ENCODE measurements at places on chromosomes 3 and 15.

DNA sequence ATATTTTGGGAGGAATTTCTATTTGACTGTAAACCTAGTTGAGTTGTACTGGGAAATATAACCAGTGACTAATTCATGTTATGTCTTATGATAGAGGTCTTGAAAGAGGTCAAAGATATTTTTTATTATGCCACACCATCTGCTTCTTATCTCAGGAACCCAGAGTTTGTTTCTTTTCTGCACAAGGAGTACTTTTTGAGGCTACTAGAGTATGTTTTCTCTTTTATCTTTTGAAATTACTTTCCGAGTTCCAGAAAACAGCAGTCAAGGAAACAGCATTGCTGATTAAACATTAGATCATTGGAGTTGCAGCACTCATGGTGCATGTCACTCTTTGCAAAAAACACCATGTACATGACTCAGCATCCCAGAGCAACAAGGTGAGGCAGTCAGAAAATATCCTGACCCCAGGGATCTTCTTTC is 645.8 kb upstream of the NR2F2 start:
- DNase-seq, result no peak

DNA sequence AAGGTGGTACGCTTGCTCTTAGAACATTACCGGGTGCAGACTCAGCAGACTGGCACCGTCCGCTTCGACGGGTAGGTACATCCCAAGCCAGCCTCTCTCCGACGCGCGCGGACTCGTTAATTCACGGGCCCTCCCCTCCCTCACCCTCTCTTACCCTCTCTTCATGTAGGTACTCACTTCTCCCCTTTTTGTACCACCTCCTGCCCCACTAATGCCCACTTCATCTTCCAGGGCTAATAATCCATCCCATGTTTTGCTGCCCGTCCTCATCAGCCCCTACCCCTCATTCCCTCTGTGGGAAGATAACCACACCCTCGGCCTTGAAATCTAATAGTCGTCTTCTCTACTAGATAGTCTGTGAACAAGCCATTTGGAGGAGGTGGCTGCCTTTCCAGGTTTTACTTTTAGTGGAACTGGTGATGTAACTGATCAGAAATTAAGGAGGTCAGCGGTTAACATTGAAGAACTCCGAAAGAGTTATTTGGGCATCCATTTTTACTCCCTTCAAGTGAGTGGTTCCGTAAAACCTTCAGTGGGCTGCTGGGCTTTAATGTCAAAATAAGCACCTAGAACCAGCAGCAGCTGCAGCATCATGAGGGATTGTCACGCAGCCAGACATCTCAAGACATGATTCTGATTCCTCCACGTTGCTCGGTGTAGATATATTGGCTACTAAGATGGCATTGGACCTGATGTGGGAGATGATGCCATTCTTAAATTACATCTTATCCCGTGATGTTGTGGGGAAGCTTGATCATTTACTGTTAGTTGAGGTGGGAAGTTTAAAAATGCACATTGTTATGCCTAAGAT is 1.3 kb downstream of the FEM1B start:
- no peak for DNase-seq

GRCh38 chr15:31605467-31605931 is 278.9 kb downstream of the KLF13 start:
- no peak for DNase-seq

DNA sequence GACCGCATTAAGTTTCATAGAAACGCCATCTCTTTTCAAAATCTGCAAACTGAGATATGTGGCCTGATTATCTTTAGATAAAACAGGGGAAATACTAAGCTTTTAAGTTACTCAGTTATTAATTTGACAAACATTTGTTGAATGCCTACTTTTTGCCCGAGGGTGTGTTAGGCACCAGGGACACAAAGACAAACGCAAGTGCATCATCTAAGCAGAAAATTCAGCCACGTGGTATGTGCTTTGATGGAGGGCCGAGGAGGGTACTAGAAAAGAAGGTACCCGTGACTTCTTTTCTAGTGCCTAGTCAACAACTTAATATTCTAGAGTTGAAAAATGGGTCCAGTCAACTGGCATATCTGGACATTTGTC is 594.3 kb downstream of the MAGI1 start:
- no peak for DNase-seq

DNA sequence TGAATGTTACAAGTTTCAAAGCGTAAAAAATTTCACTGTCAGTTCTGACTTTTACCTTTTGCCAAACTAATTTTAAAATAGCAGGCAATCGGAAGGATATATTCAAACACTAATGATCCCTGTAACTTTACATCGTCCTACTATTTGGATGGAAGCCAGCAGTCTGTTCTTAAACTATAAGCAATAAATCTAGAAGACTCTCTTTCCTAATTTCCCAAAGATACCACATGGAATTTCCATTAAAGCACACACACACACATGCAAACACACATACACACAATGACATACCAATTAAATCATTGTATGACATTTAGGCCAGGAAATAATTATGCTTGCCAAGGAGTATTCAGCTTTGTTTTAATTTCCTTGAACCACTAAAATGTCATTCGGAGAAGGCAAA is 32.0 kb downstream of the IL17RD start:
- no peak for DNase-seq

- peak; percentile 77 for DNase-seq
These were observed 1.4 kb downstream of the FURIN start for GRCh38 chr15:90869601-90870353.

GRCh38 chr15:83304861-83305703 is 20.6 kb upstream of the BNC1 start:
- no peak for DNase-seq

- DNase-seq, result no peak
These were observed 213.8 kb downstream of the ARRDC4 start for GRCh38 chr15:98174286-98174685.

GRCh38 chr3:172478116-172478515 is 29.9 kb upstream of the GHSR start:
- DNase-seq, result no peak

- no peak for DNase-seq
These were observed 38.6 kb upstream of the RAF1 start for GRCh38 chr3:12702501-12702900.

DNA sequence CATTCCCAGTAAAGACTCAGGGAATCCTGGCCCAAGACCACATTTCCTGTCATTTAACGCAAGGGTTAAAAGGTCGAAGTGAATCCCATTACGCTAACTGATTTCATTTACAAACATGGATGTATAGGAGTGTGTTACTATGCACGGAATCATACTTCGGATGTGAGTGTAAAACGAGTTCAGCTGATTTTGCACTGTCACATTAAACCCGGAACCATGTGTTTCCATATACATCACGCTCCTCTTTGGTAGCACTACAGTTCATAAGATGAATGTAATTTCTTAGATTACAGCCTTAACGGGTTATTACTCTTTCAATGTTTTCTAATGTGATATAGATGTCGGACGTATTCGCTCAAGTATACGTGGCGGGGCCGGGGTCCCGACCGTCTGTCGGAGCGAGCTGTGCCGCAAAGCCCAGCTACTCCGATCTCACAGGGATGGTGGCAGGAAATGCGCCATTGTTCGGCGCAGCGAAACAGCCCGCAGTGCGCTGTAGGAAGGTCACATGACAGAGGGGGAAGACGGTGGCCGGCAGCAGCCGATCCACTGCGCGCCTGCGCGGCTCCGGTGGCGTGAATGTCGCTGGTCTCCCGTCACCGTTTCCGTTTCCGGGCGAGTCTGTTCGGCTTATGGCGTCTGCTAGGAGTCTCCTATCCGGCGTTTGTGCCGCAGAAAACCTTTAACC is 97.3 kb downstream of the NPAP1 start:
- DNase-seq, result peak; percentile 35

GRCh38 chr3:174247687-174248152 is 611.4 kb upstream of the NAALADL2 start:
- DNase-seq, result no peak

DNA sequence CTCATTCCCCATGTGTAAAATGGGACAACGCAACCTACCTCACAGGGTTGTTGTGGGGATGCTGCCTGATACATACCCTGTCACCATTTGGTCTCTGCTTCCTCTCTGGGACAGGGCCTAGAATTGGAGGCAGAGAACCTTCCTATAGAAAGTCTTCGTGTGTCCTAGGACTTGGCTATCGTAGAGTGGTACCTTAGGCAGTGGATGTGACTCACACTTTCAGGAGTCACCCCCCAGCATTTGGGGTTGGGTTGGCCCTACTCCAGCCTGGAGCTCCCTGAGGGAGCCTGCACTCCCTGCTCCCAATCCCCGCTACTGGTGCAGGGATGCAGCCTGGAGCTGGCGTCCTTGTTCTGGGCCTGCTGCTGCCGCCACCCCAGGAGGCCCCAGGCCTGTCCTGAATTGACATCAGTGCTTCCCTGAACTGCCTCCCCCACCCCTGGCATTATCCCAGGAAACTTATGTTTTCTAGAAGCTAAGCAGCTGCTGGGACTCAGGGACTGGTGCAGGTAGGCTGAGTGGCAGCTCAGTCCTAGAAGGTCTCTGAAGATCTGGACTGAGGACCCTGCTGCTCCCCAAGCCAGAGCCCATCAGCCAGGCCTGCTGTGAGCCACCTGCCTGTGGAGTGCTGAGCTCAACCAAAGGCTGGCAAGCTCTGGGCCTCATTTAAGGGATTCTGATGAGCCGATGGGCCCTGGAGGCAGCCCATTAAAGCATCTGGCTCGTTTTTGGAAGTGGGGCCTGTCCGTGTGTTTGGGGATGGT is 9.9 kb downstream of the C15orf39 start:
- no peak for DNase-seq

DNA sequence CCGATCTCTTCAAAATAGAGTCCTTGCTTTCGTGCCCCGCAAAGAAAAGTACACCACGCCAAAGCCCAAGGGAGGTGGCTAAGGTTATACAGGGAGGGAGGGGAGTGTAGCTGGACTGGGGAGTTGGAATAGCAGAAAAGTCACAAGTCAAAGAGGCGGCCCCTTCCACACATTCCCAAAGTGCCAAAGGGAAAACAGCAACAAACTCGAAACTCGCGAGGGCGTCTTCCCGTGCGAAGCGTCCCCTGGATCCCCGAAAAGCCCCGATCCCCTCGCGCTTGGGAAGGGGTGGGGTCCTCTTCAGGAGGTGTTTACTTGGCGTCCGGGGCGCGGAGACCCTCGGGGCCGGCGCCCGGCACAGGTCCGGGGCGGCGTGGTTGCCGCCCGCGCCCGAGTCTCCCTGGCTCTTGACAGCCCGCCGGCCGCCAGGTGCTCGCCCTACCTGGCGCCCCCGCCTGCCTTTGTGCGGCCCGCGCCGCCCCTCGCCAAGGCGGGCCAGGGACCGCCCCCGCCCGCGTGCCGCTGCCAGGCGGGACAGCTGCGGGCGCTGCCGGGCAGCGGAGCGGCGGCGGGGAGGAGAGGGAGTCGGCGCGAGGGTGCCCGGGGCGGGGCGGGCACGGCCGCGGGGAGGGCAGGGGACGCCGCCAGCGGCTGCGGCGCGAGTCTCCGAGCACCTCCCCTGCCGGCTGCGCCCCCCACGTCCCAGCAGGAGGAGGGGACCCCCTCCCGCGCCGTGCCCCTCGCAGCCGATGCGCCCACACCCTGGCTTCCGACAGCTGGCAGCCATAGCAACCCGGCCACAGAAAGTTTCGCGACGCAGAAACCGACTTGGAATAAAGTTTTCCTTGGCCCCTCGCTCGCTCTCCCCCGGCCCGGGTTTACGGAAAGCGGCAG is 966 bp downstream of the MYO1E start:
- DNase-seq, result no peak

- DNase-seq, result no peak
These were observed 393.3 kb downstream of the EDEM1 start for GRCh38 chr3:5580826-5581225.

DNA sequence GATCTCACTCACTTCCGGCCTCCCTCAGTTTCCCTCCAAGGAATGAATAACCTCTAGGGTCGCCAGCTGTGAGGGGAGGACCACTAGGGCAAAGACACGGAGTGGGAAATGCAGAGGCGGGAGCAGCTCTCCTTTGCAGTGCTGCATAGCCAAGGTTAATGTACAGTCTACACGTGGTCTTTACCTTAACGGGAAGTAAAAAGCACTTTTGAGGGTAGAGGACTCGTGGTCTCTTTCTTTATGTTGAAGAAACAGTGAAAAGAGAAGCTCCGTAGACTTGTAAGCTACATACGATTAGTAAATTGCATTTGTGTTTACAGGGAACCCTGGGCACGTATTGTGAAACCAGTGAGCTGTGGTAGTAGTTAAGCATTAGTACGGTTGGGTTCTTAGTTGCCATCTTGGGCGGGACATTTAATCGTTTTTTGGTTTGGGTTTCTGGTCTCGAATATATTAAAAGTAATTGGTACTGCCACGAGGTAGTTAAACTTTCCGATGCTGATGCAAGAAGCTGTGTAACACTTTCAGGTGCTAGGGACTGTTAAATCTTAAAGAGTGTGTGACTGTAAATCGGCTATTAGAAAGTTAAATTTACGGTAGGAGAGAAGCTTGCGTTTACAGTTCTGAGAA is 828 bp downstream of the U2SURP start:
- DNase-seq, result no peak

DNA sequence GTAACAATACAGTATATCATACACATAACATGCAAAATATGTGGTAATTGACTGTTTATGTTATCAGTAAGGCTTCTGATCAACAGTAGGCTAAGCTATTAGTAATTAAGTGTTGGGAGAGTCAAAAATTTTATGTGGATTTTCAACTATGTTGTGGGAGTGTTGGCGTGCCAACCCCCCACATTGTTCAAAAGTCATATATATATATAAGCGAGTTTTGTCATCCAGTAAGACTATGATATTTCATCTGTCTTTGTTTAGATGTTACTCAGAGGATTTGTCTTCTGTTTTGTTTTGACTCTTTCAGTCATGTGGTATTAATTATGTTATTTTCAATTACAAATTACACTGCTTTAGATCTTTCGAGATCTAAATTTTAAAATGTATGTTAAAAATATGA is 51.0 kb upstream of the RAP2B start:
- DNase-seq, result no peak

GRCh38 chr3:80526153-80526552 is 758.4 kb upstream of the ROBO1 start:
- DNase-seq, result no peak

DNA sequence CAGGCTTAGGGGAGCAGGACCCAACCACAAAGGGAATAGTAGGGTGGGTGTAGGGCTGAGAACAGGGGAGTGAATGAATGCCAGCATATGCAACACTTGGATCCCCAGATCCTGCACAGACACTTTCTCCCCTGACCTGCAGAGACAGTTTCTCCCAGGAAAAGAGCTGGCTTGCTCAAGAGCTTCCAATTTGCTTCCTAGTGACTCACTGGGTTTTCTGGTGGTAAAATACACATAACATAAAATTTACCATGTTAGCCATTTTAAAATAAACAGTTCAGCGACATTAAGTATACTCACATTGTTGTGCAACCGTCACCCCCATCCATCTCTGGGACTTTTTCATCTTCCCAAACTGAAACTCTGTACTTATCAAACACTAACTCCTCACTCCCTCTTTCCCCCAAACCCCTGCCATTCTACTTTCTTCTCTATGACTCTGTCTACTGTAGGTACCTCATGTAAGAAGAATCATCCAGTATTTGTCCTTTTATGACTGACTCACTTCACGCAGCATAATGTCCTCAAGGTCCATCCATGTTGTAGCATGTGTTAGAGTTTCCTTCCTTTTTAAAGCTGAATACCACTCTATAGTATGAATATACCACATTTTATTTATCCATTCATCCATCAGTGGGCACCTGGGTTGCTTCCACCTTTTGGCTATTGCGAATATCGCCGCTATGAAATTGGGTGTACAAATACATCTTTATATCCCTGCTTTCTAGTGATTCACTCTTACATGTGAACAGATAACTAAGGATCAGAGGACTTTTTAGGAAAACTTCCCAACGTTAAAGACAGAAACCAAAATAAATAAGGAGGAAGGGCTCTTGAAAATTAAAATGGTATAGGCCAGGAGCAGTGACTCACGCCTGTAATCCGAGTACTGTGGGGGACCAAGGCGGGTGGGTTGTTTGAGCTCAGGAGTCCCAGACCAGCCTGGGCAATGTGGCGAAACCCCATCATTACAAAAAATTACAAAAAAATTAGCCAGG is 95.6 kb upstream of the TJP1 start:
- DNase-seq, result no peak
